Midbrain (tissue), 1 donor: ENCODE measurements at places on chromosomes 2 and 18.

DNA sequence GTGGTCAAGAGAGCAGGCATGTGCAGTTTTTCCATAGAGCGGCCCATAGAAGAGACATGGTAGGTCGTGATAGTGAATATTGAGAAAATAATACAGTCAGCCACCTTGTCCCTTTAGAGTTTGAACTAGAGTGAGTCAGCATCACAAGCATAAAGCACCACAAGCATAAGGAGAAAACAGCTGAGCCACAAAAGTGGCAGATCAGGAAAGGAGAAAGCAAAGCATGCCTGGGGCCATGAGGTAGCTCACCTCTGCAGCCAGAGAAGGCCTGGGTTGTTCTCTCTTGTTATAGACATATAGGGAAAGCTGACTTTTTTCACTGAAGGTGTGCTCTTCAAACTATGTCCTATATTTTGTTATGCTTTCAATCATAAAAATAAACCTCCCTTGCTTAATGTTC, 879.0 kb downstream of the DSC3 start:
- DNase-seq: no peak

DNA sequence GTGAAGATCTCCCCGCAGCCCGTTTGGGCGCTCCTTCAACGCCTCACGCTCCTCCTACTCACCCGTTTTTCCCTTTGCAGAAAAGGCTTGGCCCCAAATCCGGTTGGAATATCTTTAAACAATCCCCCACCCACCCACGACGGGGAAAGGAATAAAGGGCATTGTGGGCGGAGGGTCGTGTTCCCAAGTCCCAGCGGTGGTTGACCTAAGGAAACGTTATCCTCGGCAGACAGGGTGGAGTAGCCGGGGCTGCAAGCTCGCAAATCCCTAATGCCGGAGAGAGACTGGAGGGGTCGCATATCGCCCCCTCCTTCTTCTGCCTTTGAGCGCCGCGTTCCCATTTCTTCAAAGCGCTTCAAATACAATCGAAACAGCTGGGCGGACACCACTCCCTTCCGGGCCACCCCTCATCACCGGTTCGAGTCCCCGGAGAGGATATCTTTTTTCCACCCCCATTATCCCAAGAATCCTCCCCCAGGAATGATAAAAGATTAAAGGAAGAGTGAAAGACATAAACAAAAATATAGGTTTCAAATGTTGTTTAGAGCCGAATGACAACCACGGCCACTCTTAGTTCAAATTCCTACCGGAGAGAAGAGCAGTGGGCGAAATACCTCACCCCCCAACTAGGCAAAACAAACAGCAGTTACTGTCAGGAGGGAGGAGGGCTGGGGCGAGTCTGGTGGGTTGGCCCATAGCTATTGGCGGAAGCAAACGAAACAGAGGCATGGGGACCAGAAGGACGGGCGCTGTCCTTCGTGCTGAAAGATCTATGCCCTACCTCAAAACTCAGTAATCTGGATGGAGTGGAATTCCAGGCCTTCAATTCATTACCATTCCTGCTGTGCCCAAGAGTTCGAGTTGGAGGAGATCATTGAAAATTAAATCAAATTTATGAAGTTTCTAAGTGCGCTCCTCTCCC, 2.8 kb upstream of the GAD1 start:
- DNase-seq: no peak

- no peak for DNase-seq
Observed at GRCh38 chr2:136032817-136033535, 47.5 kb upstream of the DARS1 start.

DNA sequence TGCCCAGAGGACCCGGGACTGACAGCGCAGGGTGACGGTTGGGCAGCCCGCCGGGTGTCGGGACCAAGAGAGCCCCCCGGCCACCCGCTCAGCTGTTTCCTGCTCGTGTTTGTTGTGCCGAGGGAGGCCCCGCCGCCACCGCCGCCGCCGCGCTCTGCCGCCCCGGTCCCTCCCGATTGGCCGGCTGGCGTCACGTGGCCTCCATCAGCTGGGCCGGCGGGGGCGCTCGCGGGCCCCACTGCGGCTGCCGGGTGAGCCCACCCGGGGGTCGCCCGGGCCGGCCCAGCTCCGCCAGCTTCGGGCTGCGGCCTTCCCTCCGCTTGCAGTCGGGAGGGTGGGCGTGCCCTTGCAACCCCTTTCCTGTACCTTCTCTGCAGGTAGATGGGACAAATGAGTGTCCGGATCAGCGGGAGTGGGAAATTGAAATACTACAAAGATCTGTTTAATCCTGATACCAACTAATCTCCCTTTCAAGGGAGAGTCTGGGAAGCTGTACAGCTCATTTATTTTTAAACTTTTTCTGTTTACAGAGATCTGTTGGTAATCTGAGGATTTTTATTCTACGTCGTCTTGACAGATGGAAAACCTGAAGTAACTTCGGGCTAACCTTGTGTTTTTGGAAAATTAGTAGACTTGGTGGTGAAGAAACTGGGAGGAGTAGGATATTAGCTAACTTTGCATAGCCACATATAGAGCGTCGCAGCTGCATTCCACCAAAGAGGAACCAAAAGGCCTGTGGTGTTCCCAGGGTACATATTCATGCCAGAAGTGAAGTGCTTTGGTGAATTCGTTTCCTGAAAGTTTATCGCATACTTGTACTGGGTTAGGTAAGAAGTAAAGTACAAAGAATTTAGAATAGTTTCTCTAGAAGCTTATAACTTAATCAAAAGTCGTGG, 1.2 kb downstream of the YPEL5 start:
- DNase-seq: peak; percentile 80

- peak; percentile 43 for DNase-seq
Observed at GRCh38 chr2:18378020-18378653, 182.3 kb downstream of the RDH14 start.

DNA sequence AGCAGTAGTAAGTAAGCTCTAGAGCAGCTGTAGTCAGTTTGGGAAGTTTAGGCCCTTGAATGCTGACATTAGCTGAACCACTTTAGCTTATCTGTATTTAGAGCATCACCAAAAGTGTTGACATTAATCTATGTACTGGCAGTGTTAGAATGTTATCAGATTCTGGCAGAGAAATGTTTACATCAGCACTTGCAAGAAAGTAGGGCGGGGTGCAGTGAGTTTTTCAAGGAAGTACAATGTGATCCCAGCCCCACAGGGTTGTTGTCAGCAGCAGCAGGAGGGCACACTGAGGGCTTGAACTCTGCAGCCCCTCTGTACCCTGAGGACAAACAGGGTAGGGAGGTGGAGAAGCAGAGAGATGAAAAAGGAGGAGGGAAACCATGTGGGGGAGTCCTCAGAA, 35.5 kb upstream of the RMP24 start:
- no peak for DNase-seq

DNA sequence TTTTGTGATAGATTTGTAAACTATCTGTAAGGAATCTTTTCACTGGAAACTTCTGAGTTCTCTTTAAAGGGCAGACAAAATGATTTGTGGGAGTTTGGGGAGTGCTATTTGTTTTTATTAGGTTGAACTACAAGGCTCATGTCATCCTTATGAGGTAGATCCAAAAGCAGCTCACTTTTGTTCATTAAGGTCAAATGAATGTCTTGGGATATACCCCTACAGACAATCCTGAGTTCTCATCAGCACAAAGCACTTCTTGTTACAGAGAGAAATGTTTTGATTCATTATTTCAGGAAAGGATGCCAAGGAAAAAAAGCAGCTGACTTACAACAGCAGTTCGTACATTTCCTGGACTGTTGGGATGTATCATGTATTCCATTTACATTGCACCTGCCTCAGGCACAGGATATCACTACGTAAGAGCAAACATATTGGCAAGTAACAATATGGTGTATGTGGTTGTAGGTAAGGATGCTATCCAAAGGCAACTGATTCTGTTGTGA, 68.9 kb downstream of the DCC start:
- DNase-seq: no peak

- DNase-seq: no peak
Observed at GRCh38 chr2:109102588-109103233, 26.3 kb upstream of the SH3RF3 start.

DNA sequence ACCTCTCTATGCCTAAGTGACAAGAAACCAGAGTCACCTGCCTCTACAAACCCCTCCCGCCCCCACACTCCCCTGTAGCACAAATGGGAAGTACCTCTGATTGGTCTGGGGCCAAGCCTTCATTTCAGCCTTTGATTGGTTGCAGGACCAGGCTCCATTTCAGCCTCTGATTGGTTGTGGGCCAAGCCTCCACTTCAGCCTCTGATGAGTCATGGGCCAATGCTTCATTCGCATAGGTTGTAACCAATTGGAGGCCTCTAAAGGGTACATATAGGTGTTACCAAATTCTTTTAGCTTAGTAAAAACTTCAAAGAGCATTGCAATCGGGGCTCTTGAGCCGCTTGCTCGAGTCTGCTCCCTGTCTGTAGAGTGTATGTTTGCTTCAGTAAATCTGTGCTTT, 25.0 kb downstream of the CCDC102B start:
- DNase-seq: no peak

GRCh38 chr2:134360745-134361487, 107.0 kb downstream of the MGAT5 start:
- peak; percentile 73 for DNase-seq

GRCh38 chr2:58967736-58968135, 726.6 kb upstream of the FANCL start:
- DNase-seq: no peak

DNA sequence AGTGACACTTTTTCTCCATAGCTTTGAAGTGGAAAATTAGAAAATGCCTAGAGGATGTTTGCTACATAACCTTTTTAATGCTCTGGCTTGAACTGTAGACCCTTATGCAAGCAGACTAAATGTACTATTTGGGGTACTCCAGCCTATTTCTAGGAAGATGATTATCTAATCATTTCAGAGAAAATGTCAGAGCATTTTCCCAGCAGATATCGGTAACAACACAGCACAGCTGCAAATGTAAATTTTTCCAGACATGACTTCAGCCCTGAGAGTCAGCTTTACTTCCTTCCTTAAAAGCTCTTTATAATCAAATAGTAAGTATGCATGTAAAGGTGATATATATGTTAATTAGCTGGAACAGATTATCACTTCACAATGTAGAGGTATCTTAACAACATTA, 1647.1 kb downstream of the SUCLG1 start:
- DNase-seq: no peak

- no peak for DNase-seq
Observed at GRCh38 chr2:127762441-127762840, 48.5 kb downstream of the WDR33 start.

GRCh38 chr2:54818226-54818625, 94.8 kb downstream of the EML6 start:
- no peak for DNase-seq

GRCh38 chr2:19648583-19648982, 253.2 kb downstream of the TTC32 start:
- DNase-seq: no peak

- no peak for DNase-seq
Observed at GRCh38 chr2:119784876-119785275, 25.2 kb downstream of the PTPN4 start.

- peak; percentile 40 for DNase-seq
Observed at GRCh38 chr2:84443477-84443876, 15.6 kb downstream of the SUCLG1 start.

DNA sequence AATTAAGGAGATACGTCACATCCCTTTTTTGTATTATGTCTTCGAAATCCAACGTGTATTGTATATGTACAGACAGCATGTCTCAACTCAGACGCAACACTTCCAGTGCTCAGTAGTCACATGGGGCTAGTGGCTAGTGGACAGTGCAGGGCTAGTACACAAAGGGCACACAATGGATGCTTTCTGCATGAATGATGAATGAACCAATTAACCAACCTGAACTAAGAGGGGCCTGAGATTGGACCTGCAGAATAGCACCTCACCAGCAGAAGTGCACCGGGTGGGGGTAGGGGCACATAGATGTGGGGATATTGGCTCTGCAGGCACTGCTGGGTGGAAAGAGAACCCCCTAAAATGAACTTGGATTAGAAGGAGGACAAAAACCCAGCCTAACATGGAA, 20.7 kb downstream of the ST8SIA5 start:
- no peak for DNase-seq

GRCh38 chr2:56505885-56506284, 322.1 kb downstream of the CCDC85A start:
- no peak for DNase-seq

- DNase-seq: no peak
Observed at GRCh38 chr2:3807853-3808252, 104.5 kb downstream of the DCDC2C start.

DNA sequence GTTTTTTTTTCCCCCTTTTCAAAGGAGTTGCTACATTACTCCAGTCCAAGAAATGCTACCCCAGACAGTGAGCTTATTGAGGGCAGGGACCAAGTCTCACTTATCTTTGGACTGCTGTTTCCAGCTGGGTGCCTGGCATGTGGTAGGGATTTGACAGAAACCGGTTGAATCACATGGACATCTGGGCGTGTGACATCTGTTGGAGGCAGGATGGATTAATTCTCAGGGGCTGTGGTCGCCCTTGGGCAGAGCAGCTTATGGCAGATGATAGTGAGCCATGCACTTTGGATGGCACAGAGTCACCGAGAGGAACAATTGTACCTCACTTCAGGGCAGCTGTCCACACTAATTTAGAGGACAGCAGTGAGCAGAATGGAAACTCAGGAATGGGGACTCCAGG, 254.6 kb upstream of the ID2 start:
- no peak for DNase-seq

DNA sequence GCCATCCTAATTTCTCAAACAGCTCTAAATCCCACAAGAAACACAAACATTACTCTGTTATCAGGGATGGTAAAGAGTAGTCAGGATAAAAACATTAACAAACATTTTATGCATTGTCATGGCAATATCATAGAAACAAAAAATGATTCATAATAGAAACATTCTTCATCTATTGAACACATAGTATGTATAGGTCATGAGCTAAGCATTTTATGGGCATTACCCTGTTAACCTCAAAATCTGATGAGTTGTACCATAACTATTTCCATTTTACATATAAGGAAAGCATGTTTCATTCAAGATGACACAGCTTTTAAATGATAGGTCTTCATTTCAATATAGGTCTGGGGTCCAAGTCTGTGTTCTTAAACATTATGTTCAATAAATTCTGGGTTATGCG, 344.9 kb downstream of the RND3 start:
- DNase-seq: no peak

DNA sequence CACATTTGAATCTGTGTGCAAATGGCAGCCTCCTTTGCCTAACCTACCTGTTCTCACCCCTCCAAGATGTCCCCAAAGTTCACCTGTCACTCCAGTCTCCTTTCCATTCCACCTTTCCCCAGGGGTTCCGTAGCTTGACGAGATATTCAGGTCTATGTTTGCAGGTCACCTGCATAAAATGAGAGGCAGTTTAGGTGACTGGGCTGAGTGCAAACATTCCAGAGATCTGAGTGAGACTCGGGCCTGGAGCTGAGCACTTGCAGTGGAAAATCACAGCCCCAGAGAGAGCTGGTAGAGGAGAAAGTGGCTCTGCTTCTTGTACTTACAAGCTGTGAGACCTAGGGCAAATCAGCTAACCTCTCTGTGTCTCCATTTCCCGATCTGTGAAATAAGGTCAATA, 20.1 kb downstream of the CAPN14 start:
- no peak for DNase-seq

- DNase-seq: no peak
Observed at GRCh38 chr2:48943436-48943835, 187.9 kb upstream of the LHCGR start.

GRCh38 chr2:160499865-160500264, 6.3 kb upstream of the RBMS1 start:
- no peak for DNase-seq

- no peak for DNase-seq
Observed at GRCh38 chr18:25895518-25895917, 194.9 kb downstream of the SS18 start.

- peak; percentile 71 for DNase-seq
Observed at GRCh38 chr2:241558532-241559322, at the start of gene BOK. TSS of gene BOK (plus strand) at chr2:241558745. CDS start at chr2:241559484, 739 bp downstream.
